ENCODE measurements at places on chromosomes 1 and 21.

GRCh38 chr1:39127513-39127912 lies 77.0 kb upstream of the MACF1 start:
- DNase-seq: no peak

DNA sequence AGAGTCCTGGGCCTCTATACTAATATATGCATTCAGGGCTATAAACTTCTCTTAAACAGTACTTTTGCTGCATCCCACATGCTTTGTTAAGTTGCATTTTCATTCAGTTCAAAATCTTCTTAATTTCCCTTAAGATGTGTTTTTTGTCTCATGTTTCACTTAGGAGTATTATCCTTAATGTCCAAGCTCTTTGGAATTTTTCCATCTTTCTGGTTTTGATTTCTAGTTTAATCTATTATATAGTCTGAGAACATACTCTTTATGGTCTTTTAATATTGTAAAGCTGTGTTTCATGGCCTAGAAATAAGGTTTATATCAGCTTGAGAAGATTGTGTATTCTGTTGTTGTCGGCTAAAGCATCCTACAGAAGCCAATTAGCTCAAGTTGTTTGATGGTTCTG lies 1041.8 kb downstream of the PLA2G4A start:
- DNase-seq: no peak

GRCh38 chr1:65105596-65105995 lies 42.4 kb upstream of the AK4 start:
- DNase-seq: no peak

GRCh38 chr21:35530766-35531165 lies 481.7 kb upstream of the RUNX1 start:
- no peak for DNase-seq

GRCh38 chr1:87176514-87176913 lies 152.2 kb upstream of the LMO4 start:
- DNase-seq: no peak

GRCh38 chr1:20207546-20207945 lies 21.2 kb upstream of the PLA2G2C start:
- DNase-seq: no peak

GRCh38 chr1:17094664-17095063 lies 24.6 kb downstream of the PADI2 start:
- DNase-seq: no peak

GRCh38 chr1:220894924-220895256 lies 15.6 kb downstream of the HLX start:
- DNase-seq: no peak
